ENCODE measurements at places on chromosomes 3 and 15. TPM values are rescaled to one million over a fixed set of nuclear protein-coding genes. Genes with fewer than 3 reads are reported as not detected.

- H3K27me3 ChIP-seq, result no peaks in the 10 kb centered on the region
- H3K4me1 ChIP-seq, result no peaks in the 10 kb centered on the region
- no peaks in the 10 kb centered on the region for H3K36me3 ChIP-seq
- DNase-seq, result no peak
- H3K4me3 ChIP-seq, result no peak overlapping the region
Measured at GRCh38 chr3:43309372-43310305, 23.3 kb downstream of the SNRK start.

The CFAP92 gene
- polyA plus RNA-seq, result 0.35 TPM

DNA sequence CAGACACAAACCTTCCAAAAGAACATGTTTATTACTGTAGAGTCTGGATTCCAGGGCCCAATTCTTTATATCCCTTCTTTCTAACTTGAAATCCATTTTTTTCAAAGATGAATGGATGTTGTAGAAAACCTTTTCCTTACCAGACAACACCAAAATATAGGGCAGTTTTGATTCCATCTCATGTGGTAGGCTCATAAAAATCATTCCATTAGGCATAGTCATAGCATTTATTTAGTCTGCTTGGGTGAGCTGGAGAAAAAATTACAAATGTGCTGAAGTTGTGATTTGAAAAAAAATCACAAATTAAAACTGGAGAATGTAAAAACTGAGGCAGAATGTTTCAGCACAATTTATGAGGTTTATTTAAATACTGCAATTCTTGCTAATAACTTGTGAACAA is 199.3 kb upstream of the TBC1D5 start:
- no peak for DNase-seq
- no peaks in the 10 kb centered on the region for H3K27me3 ChIP-seq
- no peak overlapping the region for H3K4me3 ChIP-seq
- H3K4me1 ChIP-seq, result no peaks in the 10 kb centered on the region
- no peaks in the 10 kb centered on the region for H3K36me3 ChIP-seq

The BOC gene
- 28.2 TPM for polyA plus RNA-seq

The GPR87 gene
- 11.0 TPM for polyA plus RNA-seq

- no peaks in the 10 kb centered on the region for H3K4me1 ChIP-seq
- H3K4me3 ChIP-seq, result no peak overlapping the region
- H3K36me3 ChIP-seq, result no peaks in the 10 kb centered on the region
Measured at GRCh38 chr3:119703820-119704531, 1.2 kb downstream of the CFAP91 start.

- DNase-seq, result no peak
- H3K27me3 ChIP-seq, result no peaks in the 10 kb centered on the region
- H3K4me3 ChIP-seq, result no peak overlapping the region
- no peaks in the 10 kb centered on the region for H3K36me3 ChIP-seq
Measured at GRCh38 chr15:27782125-27782524, 317.0 kb downstream of the OCA2 start.

- H3K36me3 ChIP-seq, result no peaks in the 10 kb centered on the region
- no peak for DNase-seq
- no peak overlapping the region for H3K27ac ChIP-seq
- no peak overlapping the region for H3K4me3 ChIP-seq
Measured at GRCh38 chr3:190676481-190676880, 162.6 kb downstream of the IL1RAP start.

GRCh38 chr15:79442911-79443310 is 10.8 kb downstream of the MINAR1 start:
- H3K4me1 ChIP-seq, result no peaks in the 10 kb centered on the region
- no peak overlapping the region for H3K4me3 ChIP-seq
- H3K27ac ChIP-seq, result no peak overlapping the region
- H3K36me3 ChIP-seq, result no peaks in the 10 kb centered on the region

Data from hepatocyte (in vitro differentiated cells).